ENCODE measurements at places on chromosomes 12 and 14.

DNA sequence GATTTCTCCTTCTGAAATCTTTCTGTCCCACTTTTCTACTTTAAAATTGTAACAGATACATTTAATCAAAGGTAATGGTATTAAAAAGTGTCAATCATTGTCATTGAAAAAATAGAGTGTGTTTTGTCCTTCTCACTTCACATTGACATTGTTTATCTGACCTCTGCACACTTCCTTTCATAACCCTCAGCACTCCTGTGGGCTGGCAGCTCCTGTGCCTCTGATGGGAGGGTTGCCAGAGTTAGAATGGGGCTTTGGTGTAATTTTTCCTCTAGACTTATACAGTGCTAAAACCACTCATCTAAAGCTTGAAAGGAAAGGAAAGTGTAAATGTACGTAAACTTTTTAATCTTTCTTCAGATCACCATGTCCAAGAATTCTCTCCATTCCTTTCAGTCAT, 23.7 kb downstream of the KCNA1 start:
- DNase-seq = no peak

GRCh38 chr14:35506927-35507326, 27.0 kb upstream of the INSM2 start:
- no peak for DNase-seq

DNA sequence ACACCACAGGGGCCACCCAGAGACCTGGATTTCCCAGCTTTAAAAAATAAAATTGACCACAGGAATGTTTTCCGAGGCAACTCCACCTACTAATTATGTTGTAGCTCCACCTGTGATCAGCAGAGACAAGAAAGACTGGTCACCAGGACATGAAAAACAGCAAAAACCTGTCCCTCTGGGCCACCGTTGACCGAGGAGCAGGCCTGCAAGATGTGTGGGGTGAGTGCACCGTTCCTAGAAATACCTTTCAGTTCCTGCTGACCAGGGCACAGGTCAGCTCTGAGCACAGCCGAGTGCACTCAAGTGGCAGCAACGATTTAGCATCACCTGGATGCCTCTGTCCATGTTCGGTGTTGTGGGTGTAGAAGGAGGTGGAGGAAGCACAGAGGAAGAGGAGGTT, 16.9 kb downstream of the FZD10 start:
- DNase-seq = no peak

- no peak for DNase-seq
Measured at GRCh38 chr12:130104571-130105106, 57.6 kb upstream of the FZD10 start.

- no peak for DNase-seq
Measured at GRCh38 chr14:71250791-71251190, 343.5 kb downstream of the PCNX1 start.

DNA sequence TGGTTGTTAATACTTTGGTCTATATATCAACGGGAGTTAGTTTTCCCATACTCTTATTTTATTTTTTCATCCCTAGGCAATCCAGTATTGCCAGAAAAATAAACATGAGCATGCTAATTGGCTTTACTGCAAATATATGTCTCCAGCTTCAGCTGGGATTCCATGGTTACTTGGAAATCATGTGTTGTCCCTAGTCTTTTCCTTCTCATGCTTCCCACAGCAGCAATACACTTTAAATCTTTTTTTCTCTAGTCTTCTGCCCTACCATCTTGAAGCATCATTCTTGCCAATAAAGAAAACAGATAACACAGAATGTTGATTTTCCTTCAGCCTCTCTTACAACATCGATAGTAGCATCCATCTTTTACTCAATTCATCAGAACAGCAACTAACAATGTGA, 60.2 kb downstream of the SLC2A13 start:
- DNase-seq = no peak

DNA sequence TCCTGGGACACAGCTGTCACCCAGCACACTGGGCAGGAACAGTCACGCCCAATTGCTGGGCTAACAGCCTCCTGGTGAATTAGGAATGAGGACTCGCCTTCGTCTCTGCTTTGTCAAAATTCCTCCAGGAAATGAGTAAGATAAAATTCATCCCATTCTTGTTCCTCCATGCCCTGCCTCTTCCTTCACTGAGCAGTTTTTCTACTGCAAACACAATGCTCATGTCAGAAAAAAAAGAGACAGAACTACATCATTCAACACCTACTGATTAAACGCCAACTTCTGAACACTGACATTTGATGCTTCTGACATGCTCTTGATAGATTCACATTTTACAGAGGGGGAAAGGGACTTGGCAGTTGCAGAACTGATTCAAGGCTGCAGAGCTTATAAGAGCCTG, 37.5 kb upstream of the DTX1 start:
- peak; percentile 25 for DNase-seq

DNA sequence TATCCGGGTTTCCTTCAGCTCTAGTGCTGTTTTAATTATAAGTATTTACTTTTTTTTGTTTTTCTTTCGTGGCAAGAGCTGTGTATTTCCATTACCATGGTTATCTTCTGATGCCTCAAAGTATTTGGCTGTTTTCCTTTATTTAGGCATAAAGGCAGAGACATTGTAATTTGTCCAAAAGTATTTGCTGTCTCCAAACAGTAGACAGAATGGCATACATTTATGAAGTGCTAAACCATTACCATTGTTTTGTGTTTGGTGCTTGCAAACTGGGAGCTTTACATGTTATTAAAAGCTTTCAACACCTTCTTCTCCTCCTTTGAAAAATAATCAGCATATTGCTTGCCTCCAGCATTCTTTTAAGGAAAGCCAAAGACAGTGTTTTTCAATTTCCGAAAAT, 46.3 kb downstream of the FLRT2 start:
- no peak for DNase-seq
